ENCODE measurements at places on chromosomes 5 and 9.

DNA sequence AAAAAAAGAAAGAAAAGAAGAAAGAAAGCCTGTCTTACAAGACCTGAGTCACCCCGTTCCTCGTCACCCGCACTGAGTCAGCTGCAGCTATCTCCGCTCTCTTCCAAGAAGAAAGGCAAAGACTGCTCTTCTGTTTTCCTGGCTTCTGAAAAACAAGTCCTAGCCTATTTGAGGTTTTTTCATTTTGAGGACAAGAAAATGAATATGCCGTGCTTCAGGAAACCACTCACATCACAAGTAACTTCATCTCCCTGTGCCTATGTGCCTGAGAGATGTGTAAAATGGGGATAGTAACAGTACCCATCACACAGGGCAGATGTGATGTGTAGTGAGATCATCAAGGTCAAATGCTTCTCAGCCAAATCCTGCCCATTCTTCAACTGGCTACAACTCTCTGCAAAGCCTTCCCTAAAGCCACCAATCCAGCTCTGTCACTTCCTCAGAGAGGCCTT lies 78.4 kb downstream of the GLDC start:
- DNase-seq: peak; percentile 59

GRCh38 chr5:8908055-8908683 lies 637.7 kb downstream of the SEMA5A start:
- DNase-seq: peak; percentile 24

- DNase-seq: no peak
Measured at GRCh38 chr9:130608554-130609134, 29.3 kb downstream of the FUBP3 start.

- peak; percentile 73 for DNase-seq
Measured at GRCh38 chr9:33817327-33818166, 587 bp downstream of the UBE2R2 start.

DNA sequence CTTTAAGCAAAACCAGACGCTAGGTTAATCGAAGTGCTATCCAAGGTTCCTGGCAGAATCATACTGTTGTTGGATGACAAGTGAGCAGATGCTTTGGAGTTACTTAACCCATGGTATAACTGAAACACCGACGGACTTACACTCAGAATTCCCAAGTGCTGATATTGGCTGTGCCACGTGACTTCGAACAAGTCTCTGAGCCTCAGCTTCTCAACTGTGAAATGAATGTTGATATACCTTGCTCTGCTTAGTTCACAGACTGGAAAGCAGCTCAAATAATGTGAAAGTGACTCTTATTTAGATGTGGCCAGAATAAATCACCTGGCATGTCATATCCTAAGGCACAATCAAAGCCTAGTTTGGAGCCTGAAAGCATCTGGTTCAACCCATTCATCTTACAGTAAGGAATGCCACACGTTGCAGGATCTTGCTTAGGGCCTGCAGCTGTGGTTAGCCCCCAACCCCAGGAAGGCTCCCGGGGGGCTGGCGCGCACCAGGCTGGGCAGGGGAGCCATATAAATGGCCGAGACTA lies 759 bp downstream of the GEMIN5 start:
- DNase-seq: peak; percentile 21

GRCh38 chr5:39195198-39195826 lies 24.1 kb downstream of the FYB1 start:
- no peak for DNase-seq

- DNase-seq: no peak
Measured at GRCh38 chr5:172385010-172385563, 69.2 kb downstream of the SH3PXD2B start.

- DNase-seq: no peak
Measured at GRCh38 chr9:95239071-95239470, 78.4 kb downstream of the FANCC start.

- DNase-seq: no peak
Measured at GRCh38 chr5:80069918-80070318, 34.8 kb downstream of the THBS4 start.

- no peak for DNase-seq
Measured at GRCh38 chr5:37184748-37185364, 64.3 kb downstream of the CPLANE1 start.

DNA sequence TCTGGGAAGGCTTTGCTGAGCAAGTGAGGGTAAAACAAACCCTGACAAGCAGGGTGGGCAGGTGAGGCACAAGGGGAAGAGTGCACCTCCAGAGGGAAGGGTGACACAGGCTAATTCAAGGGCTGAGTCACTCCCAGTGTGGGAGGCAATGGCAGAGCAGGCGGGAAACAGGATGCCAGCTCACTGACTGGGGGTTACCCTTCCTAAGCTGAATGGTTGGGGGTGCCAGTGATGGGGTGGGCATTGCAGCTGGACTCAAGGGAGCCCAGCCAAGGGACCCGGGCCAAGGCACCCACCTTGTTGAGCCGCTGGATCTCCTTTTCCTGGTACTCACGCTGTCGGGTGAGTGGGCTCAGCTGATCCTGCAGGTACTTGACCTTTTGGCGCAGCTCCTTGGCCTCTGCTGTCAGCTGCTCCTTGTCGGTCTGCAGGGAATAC lies 18.4 kb downstream of the GPX3 start:
- no peak for DNase-seq

GRCh38 chr5:163248871-163249270 lies 188.5 kb upstream of the CCNG1 start:
- DNase-seq: no peak

- no peak for DNase-seq
Measured at GRCh38 chr9:26066237-26066636, 388.0 kb upstream of the TUSC1 start.

DNA sequence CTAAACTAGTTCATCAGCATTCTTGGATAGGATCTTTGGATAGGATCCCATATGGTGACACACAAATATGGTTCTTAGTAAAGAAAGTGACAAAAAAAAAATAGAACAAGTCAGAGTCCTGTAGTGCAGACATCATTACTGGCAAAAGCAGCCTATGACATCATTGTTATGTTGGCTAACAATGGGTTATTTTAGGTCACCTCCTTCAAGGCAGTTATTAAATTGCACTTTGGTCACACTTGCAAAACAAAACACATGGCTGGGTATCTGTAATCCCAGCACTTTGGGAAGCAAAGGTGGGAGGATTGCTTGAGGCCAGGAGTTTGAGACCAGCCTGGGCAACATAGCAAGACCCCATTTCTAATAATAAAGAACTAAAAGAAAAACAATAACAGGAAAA lies 185.9 kb downstream of the KIAA0825 start:
- no peak for DNase-seq

GRCh38 chr5:97162045-97162444 lies 19.6 kb upstream of the LIX1 start:
- peak; percentile 66 for DNase-seq
